ENCODE measurements at places on chromosomes 3 and 15. TPM values are rescaled to one million over a fixed set of nuclear protein-coding genes. Genes with fewer than 3 reads are reported as not detected.
A peak's percentile ranks its signal among the peaks of the same experiment; 100 is the strongest.

- DNase-seq = no peak
Measured at GRCh38 chr15:70199540-70200410, 102.1 kb upstream of the TLE3 start.

DNA sequence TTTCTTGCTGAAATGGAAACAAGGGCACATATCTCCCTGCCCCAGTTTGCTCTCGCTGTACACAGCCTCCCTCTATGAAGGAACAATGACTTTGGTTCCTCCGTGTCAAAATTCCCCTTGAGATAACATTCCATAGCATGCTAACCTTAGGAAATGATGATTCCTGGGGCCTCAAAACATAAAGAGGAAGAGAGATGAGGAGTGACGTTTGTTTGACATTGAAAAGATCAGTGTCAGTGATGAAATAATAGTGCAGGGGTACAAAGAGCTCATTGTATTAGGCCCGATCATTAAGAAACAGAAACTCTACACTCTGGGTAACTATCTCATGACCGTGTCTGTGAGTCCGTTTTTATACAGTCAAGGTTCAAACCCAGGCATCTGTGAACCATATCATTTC lies 55.2 kb downstream of the ARNT2 start:
- no peak for DNase-seq

DNA sequence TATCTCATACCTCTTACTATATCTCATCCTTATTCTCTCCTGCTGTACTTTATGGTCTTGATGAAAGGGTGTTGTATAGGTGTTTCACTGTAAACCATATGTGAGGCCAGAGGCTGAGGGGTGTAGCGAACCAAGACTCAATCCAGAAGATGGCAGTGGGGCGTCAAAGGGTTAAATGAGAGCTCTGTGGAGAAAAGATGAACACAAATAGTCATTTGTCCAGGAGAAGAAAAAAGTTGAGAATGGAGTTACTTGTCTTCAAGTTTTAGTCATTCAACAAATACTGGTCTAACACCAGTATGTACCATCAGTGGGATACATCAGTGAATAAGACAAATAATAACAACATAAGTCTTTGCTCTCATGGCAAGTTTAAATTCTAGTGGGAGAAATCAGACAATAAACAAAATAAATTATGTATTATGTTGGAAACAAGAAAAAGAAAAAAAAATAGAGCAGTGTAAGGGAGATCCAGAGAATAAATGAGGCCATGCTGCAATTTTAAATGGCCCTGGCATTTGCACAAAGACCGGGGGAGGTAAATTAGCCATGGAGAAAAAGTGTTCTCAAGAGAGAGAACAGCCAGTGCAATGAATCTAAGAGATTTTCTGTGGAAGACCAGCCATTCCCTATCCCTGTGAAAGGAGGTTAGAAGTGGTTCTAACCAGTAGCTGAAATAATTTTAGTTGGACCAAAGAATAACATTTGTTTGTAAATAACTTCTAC lies 77.0 kb upstream of the UMPS start:
- DNase-seq = no peak

DNA sequence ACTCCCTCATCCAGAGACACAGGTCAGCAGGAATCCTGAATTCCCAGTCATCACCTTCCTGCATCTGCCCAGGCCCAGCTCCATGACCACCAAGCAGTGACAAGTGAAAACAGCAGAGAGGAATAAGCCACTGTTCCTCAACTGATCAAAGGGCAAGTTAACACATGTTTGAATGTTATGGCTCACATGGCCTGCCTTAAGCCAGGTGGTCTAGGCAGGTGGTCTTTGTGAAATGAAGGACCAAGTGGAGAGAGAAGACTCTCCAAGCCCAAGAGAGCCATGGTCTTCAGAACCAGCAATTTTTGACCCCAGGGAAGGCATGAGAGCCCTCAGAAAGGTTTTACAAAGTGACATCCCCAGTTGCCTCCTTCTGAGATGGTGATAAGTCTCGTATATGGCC lies 161.8 kb downstream of the EPHB1 start:
- DNase-seq = no peak

GRCh38 chr3:30618526-30618925 lies 12.1 kb downstream of the TGFBR2 start:
- DNase-seq = no peak

DNA sequence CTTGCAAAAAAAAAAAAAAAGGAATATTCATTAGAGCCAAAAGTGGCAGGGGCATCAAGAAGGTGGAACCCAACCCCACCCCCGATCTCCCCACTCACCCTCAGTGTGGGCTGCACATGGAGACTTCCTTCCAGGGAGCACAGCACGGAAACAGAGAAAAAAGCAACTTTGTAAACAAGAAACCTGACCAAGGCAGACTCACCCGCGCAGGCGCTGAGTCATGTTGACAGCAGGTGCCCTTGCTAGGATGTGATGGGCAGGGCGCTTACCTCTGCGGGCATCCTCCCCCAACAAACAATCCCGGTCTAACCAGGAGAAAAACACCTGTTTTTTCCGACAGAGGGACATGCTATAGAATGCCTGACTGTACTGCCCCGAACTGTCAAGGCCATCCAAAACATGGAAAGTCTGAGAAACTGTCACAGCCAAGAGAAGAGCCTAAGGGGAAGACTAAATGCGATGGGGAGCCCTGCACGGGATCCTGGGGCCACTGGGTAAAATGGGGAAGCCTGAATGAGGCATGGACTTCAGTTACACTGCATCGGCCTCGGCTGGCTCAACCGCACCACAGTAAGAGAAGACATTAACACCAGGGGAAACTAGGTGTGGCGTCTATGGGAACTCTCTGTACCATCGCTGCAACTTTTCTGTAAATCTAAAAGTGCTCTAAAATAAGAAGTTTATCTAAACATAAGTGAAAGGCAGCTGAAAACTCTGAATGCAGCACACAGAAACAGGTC lies 66.7 kb upstream of the GATA2 start:
- no peak for DNase-seq

DNA sequence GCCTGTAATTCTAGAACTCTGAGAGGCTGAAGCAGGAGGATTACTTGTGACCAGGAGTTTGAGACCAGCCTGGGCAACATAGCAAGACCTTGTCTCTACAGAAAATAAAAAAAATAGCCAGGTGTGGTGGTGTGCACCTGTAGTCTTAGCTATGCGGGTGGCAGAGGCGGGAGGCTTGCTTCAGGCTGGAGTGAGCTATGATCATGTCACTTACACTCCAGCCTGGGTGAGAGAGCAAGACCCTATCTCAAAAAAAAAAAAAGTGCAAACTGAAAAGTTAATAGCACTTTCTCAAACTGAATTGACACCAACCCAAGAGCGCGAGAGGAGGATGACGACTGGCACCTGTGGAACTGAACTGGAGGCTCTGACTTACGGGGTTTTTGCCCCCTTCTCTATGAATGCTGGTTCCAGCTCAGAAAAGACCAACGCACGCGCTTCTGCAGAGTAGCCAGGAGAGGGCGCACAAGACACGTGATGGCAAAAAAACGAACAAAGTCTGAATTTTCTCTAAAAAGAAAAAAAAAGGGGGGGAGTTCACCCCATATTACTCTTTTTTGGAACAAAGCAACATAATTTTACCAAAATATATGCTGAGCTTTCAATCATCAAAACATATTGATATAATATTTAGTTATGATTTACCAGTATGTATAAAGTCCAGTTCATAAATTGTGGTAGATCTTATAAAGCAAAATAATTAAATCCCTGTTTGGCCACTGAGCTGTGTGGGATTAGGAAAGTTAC lies 23.7 kb downstream of the CFAP92 start:
- peak; percentile 42 for DNase-seq

- DNase-seq = no peak
Measured at GRCh38 chr3:166634091-166634746, 745.9 kb downstream of the ZBBX start.

DNA sequence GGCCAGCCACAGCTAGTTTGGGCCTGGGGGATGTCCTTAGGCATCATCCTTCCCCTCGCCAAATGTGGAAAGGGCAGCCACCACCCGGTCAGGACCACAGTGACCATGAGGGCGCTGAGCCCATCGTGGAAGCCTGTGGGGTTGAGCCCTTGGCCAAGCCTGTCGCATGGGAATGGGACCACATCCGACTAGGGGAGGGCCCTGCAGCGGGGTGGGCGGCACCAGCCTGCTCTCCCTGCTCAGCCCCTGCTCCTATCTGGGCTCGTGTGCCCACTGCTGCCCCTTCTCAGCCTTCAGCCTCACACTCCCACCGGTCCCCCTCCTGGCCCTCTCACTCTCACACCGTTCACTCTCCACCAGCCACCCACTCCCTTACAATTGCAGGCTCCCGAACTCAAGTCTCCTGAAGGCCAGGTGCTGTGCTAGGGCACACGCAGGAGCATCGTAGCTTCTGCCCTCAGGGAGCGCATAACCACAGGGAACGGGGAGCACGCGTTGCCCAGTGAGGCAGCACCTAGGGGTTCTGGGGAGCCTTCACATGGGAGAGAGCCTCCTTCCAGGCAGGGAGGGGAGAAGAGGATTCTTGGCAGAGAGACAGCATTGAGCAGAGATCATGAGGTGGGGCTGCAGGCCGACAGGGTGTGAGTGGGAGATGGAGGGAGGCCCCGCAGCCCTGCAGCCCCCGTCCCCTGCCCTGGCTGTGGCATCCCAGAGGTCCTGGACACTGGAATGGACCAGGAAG lies 26.1 kb downstream of the LOXL1 start:
- no peak for DNase-seq

The CCR5 gene
- total RNA-seq = not detected

The GOLGA6L22 gene
- not detected for total RNA-seq

The PLSCR4 gene
- 9.2 TPM for total RNA-seq

DNA sequence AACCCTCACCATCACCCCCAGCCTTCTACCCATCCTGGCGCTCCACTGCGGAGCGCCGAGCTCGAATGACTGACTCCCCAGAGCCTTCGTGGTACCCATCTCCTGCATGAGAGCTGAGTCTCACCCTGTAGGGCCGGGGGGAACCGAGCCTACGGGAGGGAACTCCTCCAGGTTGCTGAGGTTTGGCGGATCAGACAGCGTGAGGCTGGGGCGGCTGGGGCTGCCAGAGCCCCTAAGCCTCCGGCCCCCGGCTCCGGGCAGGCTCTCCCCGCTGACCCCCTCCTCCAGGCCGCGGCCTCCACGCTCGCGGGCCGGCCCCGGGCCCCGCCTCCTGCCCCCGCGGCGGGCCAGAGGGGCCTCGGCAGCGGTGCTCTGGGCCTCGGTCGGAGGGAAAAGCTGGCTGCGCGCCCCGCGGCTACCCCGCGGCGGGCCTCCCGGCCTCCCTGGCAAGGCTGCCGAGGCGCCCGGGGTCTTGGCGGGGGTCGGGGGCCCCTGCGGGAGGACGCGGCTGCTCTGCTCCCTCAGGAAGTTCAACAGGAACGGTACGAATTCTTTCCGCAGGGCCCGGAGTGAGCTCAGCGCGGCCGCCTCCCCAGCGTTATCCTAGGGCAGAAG lies 643 bp downstream of the CDAN1 start:
- no peak for DNase-seq

- DNase-seq = no peak
Measured at GRCh38 chr3:78809966-78810365, 957.8 kb downstream of the ROBO1 start.

The NR1I2 gene
- total RNA-seq = 0.62 TPM

DNA sequence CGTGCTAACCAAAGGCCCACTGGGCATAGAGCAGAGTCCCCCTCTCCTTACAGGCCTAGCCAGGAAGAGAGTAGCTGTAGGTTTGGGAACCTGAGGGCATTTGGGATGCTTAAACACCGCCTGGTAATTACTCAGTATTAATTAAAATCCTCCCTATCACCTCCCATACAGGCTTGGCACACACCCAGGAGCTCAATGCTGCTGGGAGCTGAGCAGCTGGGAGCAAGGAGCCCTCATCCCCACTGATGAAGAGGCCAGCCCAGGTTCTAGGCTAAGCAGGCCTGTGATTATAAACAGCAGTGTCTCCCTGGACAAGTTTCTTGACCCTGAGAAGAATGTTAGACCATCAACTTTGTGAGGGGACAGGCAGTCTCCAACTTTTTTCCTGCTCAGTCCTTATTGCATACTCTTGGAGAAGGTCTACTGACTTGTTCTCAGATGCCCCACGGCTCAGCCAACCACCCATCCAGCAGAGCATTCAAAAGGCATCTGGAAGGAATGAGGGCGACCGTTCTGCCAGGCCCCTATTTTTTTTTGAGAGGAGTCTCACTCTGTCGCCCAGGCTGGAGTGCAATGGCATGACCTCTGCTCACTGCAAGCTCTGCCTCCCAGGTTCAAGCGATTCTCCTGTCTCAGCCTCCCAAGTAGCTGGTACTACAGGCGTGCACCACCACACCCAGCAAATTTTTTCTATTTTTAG lies 1.3 kb upstream of the PRKAR2A start:
- no peak for DNase-seq

Data from progenitor cell of endocrine pancreas (in vitro differentiated cells).